ENCODE measurements at places on chromosomes 4 and X.

DNA sequence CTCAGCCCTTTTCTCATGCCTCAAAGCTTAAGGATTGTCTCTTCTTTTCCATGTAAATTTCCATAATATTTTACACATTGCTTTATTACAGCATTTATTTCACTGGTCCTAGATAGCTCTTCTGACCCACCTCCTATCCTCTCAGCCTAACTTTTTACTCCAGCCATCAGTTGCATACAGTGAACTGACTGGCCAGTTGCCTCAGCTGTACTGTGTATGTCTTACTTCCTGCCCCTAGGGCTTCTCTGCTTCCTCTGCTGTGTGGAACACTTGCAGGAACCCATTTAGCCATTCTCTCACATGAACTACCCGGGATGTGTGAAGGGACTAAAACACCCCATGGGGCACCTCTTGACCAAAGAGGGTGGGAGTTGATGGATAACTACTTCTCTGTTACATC is 18.0 kb downstream of the C4orf33 start:
- DNase-seq, result no peak

- no peak for DNase-seq
Measured at GRCh38 chr4:22587253-22587652, 71.4 kb upstream of the ADGRA3 start.

DNA sequence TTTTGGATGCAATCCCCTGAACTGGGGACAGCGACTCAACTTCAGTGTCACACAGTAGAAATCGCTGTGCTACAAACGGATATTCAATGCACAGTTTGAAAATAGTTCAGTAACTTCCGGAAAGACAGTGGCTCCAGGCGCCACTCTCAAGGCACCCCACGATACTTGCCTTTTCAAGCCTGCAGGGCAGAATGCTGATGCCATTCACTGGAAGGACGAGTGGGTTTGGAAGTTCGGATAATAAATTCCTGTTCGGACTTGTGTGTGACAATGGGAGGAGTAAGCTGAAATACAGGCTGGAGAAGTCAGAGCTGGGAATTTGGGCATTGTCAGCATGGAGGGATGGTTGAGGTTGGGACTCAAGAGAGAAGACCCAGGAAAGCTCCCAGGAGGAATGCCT is 64.3 kb upstream of the HELT start:
- no peak for DNase-seq

GRCh38 chr4:17097362-17097761 is 198.9 kb upstream of the LDB2 start:
- no peak for DNase-seq
